HTR-8/SVneo (cell line): ENCODE measurements at places on chromosomes 3 and 15.
A peak's percentile ranks its signal among the peaks of the same experiment; 100 is the strongest.

GRCh38 chr15:51499379-51499976 lies 123.1 kb downstream of the DMXL2 start:
- peak; percentile 48 for DNase-seq

DNA sequence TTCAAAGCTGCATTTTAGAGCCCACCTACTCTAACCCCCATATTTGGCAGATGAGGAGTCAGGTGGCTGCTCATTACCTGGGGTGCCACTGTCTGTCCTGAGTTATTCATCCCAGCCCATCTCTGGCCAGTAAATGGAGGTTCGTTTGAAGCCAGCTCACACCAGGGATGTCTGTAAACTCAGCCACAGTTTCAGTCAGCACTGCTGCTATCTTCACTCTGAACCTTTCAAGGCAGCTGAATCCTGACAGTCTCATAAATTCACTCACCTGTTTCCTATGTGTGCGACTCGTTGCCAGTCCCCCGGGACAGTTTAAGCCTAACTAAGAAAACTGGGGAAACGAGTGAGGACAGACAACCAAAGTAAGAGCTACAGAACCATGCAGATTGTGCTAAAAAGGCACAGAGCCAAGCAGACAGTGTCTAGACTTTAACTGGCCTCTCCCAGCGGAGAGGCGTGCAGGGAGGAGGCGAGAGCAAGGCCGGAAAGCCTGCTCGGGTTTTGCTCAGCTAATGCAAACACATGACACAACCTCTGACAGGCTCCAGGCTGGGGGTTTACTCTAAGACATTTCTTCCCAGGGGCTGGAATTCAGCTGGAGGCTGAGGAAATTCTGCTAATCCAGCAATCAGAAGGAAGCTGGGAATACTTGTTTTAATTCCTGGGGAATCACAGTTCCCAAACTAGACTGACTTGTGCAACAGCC lies 12.0 kb downstream of the FSTL1 start:
- no peak for DNase-seq

DNA sequence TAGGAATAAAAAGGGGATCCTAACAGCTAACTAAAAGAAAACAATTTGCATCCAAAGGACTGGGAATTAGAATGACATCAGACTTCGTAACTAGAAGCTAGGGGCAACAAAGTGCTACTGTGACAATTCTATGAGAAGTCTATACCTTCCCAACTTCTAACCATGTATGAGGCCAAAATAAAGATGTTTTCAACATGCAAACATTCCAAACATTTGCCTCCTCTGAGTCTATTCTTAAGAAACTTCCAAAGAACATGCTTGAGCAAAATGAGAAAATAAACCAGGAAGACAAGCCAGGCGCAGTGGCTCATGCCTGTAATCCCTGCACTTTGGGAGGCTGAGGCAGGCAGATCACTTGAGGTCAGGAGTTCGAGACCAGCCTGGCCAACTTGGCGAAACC lies 13.1 kb upstream of the RNF7 start:
- DNase-seq, result no peak

DNA sequence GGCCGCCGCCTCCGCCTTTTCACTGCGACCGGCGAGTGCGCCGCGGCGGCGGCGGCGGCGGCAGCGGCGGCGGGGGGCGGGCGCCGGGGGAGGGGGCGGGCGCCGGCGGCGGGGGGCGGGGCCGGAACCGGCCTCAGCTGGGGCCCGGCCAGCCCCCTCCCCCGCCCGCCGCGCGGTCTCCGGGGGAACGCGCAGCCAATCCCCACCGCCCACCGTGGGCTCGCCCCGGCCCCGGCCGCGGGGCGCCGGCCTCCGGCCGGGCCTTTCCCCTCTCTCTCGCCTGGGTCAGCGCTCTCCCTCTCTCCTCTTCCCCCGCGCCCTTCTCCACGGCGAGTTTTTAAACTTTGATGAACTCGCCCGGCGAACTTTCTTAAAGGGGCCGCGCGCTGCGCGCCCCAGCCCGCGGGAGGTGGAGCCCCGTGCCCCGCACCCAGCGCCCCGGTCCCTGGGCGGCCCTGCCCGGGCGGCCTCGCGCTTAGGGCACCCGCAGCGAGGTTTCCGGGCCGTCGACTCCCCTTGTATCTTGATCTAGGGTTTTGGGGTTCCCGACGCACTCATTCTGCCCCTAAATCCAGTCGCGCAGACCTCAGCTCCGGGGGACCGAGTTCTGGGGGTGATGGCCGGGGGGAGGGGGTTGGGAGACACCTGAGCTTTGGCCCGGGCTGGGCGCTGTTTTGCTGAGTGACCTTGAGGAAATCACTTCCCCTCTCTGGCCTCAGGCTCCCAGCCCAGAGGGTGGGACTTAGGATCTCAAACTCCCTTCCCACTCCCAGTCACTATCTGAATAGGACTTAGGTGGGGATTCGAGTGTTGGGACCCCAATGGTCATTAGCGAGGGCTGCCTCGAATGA lies at the start of gene RBPMS2:
Gene RBPMS2 (minus strand): TSS at position 39 of the 851 bp plus-strand sequence. CDS start 270 bp downstream, outside the sequence.
- peak; percentile 48 for DNase-seq

GRCh38 chr15:50633653-50634052 lies 52.9 kb downstream of the TRPM7 start:
- DNase-seq, result no peak

DNA sequence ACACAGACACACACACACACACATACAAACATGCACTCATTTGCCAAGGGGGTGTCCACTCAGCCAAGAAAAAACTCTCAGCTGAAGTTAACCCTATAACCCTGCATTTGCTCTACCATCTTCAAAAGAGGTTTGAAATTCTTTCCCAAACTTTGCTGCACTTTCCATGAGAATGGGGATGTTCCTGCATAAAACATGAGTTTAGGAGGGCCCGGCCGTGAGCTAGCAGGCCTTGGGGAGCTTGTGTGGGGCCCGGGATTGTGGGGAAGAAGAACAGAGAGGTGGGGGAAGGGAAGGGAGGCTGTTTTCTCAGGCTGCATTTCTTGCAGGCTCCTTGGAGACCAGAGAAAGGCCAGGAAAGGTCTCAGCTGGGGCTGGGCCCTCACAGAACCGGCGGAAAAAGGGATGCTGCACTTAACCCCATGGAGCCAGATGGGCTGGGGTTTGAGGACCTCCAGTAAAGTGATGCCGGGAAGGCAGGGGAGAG lies 40.8 kb downstream of the SEMA5B start:
- no peak for DNase-seq

- DNase-seq, result no peak
Observed at GRCh38 chr15:57305009-57305408, 71.3 kb upstream of the CGNL1 start.
